NCI-H187 (cell line): ENCODE measurements at places on chromosomes 2 and 18.

GRCh38 chr2:167928434-167928833 lies 319.0 kb downstream of the STK39 start:
- DNase-seq, result no peak

DNA sequence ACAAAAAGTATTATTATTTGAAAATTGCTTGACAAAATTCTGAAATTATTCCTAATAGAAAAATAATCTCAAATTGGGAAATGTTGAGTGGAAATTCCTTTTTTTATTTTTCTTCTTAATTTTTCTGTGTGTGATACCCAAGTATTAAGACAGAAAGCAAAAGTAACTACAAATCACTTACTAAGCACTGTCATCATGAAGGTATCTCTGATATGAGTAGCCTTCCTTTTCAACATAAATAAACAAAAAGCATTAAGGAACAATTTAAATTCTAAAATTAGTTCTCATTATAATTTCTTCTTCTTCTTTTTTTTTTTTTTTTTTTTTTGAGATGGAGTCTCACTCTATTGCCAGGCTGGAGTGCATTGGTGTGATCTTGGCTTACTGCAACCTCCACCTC lies 174.2 kb upstream of the RBMS1 start:
- no peak for DNase-seq

DNA sequence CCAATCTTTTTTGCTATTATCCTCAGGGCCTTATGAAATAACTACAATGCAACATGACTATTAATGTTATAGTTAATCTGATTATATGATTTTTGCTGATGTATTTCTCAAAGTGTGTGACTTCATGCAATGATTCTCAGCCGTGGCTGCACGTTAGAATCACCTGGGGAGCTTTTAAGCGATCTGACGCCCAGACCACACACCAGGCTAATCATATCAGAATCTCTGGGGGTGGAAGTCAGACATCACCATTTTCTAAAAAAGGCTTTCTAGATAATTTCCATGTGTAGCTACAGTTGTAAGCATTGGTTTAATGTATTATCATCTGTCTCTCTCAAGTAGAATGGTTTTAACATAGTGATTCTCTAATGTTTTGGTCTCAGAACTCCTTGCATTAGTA lies 5.5 kb upstream of the QPCT start:
- DNase-seq, result no peak

GRCh38 chr18:7601936-7602335 lies 34.8 kb downstream of the PTPRM start:
- DNase-seq, result no peak

DNA sequence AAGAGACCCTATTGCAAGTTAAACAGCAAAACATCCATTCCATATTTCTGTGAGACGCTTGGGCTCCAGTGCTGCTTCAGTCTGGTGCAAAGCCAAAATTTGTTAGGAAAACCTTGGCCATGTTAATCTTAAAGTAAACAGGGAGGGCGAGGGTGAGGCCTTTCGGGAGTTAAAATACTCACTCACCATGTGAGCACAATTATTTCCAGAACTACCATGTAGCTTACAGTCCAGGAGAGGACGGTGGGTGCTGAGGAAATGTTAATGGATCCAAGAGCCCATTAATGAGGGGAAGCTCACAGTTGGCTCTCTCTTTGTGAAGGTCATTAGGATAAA lies 286.4 kb downstream of the SLC8A1 start:
- no peak for DNase-seq

- no peak for DNase-seq
These were observed 121.9 kb upstream of the ACAA2 start for GRCh38 chr18:49935215-49935614.

- DNase-seq, result no peak
These were observed 132.6 kb downstream of the ACTR3 start for GRCh38 chr2:114022360-114023085.

DNA sequence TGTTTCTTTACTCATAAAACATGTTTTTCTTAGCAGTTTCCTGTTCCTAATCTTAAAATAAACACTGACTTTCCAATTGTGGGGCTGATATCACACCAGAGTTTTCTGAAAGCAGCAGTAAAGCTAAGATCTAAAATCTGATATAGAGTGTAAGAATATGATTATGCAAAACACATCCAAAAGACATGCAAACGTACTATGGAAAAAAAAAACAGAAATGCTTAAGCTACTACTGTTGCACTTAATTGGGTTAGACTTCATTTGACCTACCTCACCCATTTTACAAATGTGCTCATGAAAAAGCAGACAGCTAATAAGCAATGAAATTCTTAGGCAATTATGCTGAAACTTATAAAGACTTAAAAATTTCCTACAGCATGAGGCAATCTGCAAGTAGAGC lies 10.5 kb downstream of the CYTIP start:
- DNase-seq, result no peak

DNA sequence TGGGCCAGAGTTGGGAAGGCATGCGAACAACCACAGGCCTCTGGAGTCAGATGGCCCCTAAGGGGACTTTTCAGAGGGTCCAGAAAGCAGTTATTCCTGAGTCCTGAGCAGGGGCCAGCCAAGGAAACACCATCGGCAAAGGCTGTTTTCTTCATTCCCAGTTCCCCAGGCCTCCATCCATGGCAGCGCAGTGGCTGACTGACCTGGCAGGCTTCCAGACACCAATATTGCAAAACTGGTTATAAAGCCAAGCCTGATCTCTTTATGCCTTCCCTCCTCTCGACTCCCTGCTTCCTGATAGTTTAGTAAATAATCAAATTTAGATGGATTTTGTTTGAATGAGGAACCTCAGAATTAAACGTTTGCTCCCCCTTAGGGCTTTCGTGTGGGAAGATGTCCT lies 133.4 kb upstream of the ITGA6 start:
- DNase-seq, result no peak

- DNase-seq, result peak; percentile 67
These were observed 640 bp downstream of the ROCK2 start for GRCh38 chr2:11343650-11344341.

DNA sequence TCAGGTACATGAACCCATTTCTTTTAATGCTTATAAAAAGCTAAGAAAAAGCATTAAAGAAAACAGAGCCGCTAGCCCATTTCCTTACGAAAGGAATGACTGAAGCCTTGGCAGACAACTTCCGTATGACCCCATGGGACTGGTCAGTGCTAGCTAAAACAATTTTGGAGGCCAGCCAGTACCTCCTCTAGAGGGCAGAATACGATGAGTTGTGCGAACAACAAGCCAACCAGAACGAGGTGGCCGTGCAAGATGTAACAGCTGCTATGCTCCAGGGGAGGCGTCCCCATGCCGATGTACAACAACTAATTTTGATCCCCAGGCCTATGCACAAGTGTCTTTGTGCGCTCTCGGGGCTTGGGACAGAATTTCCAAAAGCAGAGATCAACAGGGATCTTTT lies 16.7 kb downstream of the MAP3K2 start:
- no peak for DNase-seq

- DNase-seq, result no peak
These were observed 24.2 kb downstream of the TNS1 start for GRCh38 chr2:217978536-217979150.

- no peak for DNase-seq
These were observed 303.2 kb upstream of the MC4R start for GRCh38 chr18:60675801-60676200.

DNA sequence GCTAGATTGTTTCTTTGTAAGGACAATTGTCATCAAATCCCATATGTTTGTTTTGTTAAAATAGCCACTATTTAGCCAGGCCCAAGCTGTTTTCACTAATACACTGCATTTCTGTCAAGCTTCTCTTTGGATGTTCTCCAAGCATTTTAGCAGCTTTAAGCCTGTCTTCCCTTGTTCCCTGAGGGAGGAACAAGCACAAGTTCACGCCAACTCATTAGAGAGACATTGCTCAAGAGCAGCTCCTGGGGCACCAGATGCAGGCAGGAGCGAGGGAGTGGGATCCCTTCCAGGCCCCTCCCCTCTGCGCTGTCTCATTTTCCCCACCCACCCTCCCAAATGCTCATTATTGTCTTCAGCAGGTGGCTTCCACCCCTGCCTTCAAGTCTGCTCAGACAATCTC lies 32.6 kb upstream of the PPP3R1 start:
- DNase-seq, result no peak

DNA sequence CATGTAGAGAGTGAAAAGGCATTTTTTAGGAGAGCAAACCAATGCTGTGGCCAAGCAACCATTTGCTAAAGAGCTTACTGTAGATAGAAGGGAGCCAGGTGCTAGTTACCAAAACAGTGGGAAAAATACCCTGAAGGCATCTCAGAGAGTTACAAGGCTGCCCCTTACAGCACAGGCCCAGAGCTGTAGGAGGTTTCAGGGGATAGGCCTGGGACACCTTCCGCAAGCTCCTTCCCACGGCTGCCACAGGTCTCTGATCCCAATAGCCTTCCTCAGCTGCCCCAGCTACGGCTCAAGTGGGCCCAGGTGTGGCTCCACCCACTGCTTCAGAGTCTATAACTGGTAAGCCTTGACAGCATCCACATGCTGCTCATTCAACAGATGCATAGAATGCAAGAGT lies 18.2 kb upstream of the PPM1B start:
- DNase-seq, result no peak
